Amniotic stem cell (primary cell): ENCODE measurements at places on chromosomes 7 and 10.

DNA sequence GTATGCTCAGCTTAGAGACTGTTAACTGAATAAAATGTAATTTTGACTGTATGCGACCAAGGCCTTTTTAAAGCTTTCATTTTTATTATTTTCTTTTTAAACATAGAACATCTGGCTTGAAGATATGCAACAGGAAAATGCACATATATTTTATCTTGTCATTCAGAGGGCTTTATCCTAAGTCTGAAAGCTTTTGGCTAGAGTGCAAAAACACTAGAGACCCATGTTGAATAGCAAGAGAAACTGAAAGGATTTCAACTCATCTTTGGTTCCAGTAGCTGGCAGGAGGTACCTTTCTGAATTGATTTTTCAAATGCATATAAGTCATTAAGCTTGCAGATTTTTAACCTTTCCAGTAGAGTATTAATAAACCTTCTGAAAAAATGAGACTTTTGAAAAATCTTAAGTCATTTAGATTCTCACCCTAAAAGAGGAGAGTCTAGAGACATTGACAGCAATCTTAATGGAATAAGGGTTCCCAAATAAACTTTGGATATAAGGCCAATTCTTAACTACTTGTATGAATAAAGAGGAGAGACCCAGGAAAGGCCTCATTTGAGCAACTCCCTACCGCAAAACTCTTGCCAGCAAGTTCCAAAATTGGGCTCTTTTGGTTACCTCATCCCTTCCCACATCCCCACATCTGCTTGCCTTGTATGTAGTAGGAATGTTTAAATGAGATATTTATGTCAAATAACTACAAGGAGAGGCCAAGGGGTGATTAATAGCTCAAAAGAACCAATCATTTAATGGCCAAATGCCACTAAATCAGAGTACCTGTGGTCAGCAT lies 454.4 kb downstream of the HTR7 start:
- DNase-seq = no peak

GRCh38 chr10:102398172-102399020 lies 2.9 kb downstream of the NFKB2 start:
- DNase-seq = no peak

- no peak for DNase-seq
Observed at GRCh38 chr10:119754085-119754484, 28.2 kb downstream of the INPP5F start.

DNA sequence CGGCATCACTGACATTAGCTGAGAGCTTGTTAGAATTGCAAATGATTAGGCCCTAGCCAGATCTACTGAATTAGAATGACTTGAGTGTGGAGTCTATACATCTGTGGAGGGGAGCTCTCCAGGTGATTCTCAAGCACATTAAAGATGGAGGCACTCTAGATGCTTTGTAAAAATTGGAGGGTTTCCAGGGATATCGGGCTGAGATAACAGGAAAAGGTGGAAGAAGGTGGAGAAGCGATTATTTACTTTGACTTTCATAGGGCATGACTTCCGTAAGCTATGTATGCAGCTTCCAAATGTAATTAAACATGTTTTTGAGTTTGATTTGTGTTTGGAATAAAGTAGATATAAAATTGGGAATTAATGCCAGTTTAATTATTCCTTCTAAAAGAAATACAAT lies 235.0 kb upstream of the PTN start:
- DNase-seq = no peak

- DNase-seq = no peak
Observed at GRCh38 chr10:131849591-131850382, 51.0 kb upstream of the PPP2R2D start.

DNA sequence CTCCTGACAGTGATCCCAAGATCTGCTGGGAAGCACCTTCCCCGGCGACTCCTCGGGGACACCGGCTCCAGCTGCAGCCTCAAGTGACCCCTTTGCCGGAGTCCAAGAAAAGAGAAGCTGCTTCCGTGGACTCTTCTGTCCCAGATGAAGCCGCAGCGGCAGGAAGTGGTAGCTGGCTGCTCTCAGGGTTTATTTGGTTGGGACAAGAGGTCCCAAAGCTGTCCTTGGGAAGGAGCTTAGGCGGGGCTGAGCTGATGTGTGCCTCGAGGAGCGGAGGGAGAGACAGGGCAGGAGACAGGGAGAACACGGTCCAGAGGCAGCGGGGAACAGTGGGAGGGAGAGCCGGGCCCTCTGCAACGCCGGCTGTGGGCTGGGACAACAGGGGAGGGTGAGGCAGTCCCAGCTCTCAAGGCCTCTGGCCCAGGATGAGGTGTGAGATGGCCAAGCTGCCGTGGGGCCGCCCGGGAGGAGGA lies 13.1 kb upstream of the FAM20C start:
- DNase-seq = no peak

- no peak for DNase-seq
Observed at GRCh38 chr7:107642501-107642900, 18.1 kb upstream of the SLC26A4 start.

DNA sequence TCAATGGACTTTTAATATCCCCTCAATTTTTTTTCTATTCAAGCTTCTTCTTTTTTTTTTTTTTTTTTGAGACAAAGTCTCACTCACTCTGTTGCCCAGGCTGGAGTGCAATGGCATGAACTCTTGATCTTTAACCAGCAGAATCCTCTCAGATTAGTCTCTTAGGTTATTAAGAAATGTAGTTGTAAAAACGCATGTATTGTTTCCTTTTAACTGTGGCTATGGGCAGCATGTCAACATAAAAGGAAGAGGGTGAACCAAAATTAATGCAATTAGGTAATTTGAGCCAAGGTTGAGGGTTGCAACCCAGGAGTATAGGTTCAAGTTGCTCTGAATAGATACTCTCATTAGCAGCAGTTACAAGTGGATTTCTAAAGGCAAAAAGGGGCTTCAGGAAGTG lies 4.3 kb upstream of the GSTO1 start:
- DNase-seq = no peak

DNA sequence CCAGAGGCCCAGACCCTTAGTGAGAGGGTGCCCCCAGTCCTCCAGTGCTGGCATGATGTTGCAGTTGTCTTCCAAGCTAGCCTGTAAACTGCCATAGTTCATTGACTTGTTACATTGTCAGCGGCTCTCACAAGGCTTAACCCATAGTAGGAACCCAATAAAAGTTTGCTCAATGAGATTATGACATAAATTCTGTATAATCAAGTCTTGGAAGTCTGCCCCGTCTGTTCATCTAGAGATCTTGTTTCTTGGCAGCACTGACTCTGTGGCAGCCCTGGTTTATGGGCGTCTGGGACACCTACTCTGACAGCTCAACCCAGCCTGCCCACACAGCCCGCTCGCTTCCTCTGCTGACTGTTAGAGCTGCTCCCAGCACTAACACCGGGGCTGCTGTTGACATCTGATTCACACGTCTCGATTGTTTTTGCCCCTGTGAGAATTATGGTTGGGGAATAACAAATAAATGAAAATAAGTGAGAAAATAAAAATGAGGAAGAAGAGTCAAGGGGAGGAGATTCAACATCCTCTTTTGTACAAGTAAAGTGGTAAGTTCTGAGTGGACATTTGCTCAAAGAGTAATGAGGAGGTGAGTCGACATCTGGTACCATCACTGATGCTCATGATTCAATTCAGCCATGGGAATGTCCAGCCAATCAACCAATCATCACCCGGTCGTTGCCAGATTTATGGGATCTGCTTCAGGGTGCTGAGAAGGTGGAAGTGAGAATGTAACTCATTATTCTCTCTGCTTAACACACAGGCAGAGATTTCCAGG lies 160.8 kb downstream of the SPAG6 start:
- DNase-seq = no peak

GRCh38 chr10:48604039-48604990 lies 558 bp downstream of the ARHGAP22 start:
- DNase-seq = no peak

DNA sequence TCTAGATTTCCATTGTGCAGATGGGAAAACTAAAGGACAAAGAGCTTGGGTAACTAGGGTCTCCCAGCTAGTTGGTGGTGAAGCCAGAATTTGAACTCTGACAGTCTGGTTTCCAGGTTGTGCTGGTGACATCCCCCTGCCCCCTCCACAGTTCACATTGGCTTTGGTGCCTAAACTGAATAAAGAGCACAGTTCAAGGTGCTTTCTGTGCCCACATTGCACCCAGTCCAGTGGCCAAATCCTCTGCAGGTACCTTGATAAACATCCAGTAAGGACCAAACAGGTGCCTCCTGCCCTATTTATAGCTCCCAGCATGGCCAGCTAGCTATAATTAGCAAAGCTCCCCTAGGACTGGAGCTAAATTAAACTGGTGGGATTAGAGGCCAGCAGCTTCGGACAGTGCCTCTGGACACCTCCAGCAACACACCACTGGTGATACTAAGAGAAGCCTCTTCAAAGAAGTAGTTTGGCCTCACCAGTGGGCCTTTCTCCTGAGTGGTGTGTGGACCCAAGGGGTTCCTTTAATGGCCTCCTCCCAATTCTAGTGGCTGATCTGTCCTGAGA lies 59.9 kb downstream of the KCNMA1 start:
- DNase-seq = no peak

DNA sequence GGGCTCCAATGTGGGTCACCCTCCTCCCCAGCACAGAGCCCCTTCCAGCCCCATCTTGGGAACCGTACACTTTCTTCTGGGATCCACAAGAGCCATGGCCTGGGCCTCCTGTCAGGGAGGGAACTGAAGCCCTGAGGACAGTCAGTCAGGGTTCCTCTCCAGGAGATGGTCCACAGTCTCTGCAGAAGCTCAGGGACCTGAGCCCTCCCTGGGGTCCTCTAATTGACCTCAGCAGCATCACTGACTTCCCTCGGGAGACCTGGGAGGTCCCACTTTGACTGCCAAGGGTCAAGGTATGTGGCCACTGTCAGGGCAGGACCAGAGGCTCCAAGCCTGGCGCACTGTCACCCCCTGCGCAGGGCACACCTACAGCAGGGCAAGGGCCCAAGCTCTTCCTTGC lies 32.3 kb downstream of the NOD1 start:
- no peak for DNase-seq

- DNase-seq = no peak
Observed at GRCh38 chr10:131978366-131978765, 3.4 kb downstream of the BNIP3 start.
